ENCODE measurements at places on chromosomes 2 and 18.

- DNase-seq: no peak
Measured at GRCh38 chr2:196399722-196400691, 228.6 kb upstream of the STK17B start.

- no peak for DNase-seq
Measured at GRCh38 chr2:74544634-74545033, 9.1 kb downstream of the LOXL3 start.

GRCh38 chr2:24026233-24026632 lies 16.3 kb downstream of the MFSD2B start:
- no peak for DNase-seq

DNA sequence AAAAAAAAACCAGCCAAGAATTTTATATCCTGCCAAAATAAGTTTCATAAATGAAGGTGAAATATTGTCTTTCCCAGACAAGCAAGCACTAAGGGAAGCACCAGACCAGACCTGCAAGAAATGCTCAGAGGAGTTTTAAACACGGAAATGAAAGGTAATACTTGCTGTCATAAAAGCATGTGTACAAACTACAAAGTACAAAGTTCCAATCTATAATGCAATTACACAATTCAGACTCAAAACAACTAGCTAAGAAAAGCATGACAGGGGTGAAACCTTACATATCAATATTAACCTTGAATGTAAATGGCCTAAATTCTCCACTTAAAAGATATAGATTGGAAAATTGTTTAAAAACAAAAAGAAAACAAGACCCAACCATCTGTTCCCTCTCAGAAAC lies 45.0 kb upstream of the ASXL3 start:
- DNase-seq: no peak

DNA sequence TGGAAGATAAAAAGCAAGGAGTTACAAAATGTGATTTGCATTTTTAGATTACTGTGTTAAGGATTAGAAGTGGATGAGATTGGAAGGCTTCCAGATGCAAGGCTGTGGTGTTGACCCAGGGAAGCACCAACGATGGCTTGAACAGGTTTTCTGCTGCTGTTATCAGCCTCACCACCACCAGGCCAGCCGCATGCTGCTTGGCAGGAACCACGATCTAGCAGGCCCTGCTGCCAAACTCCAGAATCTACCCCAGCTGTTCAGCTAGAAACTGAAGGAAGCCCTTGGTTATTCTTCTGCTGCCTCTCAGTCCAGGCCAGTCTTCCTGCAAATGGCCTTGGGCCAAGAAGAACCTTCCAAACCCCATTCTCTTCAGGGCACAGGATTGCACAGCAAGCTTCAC lies 133.9 kb downstream of the MTCL1 start:
- DNase-seq: no peak

DNA sequence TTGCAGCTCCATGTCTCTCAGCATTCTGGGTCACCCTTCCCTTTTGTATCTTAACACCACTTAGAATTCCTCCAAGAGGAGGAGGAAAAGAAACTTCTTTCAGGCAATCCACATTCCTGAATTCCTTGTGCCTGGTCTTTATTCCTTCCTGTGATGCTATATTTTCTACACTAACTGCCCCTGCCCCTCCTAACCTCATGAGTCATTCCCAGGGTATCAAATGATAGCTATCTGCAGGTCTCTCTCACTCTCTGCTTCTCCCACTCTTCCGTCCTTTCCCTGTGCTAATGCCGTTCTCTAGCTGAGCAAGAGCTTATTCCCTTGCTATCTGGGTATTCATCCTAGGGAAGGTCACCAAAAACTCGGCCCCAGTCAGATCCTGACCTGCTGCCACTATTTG lies 395.0 kb upstream of the TCF4 start:
- no peak for DNase-seq

- DNase-seq: no peak
Measured at GRCh38 chr18:3015204-3015592, 2.3 kb upstream of the LPIN2 start.

DNA sequence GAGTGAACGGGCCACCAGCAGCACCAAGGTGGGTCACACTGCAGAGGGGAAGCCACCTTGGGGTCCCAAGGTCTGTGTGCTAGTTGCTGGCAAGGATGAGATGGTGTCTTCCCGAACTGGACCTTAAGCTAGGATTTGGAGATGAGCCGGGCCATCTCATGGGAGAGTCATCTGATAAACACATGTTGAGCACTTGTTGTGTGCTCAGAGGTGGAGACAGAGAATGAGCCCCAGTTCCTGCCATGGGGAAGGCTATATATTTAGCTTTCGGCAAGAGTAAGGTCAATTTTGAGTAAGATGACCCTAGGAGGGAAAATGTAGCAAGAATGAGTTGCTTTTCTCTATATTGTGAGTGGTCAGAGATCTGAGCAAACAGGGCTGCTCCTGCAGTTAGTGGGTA lies 41.4 kb upstream of the RPL31 start:
- no peak for DNase-seq

- no peak for DNase-seq
Measured at GRCh38 chr2:101847661-101848339, 144.0 kb upstream of the IL1R2 start.

DNA sequence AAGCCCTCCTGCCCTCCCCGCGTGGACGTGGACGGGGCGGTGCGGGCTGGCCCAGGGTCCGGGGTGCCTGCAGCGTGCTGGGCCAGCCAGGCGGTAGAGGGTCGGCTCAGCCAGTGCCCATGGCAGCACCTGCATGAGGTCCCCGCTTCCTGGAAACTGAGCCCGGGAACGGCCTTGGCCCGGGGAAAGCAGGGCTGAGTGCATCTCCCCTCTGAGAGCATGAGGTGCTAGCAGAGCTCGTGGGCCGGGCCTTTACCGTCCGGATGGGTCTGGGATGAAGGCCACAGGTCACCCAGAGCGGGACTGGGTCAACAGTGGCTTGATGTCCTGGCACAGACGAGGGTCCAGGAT lies 39.8 kb downstream of the TSHZ1 start:
- no peak for DNase-seq

- no peak for DNase-seq
Measured at GRCh38 chr18:23283916-23284430, 148.7 kb downstream of the CABLES1 start.

DNA sequence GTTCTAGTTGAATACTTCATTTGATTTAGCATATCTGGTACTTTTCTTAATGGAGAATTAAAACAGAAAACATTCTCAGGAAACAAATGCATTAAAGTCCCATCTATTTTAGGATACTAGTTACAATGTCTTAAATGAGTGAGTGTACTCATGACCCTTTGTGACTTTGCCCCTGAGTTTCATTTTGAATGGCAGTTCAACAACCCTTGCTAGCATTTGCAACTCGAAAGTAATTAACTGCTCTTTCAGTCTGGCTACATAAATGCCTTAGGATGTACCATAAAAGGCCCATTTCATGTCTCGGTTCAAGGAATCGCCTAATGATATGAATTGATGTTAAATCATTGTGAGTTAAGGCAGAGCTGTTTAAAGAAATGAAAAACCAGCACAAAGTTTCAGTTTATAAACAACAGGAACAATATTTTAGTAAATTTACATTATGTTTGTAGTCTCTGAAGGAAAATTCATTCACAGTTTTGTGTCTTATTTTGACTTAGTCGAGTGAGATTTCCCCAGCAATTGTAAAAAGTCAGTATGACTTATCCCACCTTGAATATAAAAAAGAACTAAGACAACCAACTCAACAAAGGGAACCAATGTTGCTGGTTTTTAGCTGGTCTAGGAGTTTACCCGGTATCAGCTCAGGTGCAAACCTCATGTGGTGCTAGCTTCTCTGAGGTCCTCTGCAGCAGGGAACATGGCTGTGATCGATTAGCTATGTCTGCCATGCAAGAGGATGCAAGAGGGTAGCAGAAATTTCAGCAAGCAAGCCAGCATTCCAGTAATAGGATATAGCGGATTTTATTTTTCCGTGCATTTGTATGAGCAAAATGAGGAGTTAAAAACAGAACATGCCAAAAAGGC lies 386.2 kb downstream of the PTPRM start:
- DNase-seq: no peak

GRCh38 chr2:26469092-26469710 lies 8.7 kb downstream of the OTOF start:
- peak; percentile 54 for DNase-seq

DNA sequence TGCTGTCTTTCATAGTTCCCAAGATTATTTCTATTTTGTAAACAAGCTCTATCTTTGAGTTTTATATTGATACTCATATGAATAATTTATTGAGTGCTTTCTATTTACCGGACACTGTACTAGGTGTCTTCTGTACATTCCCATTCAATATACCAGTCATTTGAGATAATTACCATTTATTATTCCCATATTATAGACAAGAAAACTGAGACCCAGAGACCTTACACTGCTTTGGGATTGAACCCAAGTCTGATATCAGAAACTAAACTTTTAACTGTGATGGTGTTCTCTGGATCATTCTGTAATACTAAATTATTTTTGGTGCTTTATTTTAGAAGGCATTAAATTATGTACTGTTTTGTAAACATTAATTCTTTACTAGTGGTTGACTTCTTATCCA lies 17.3 kb downstream of the SPOPL start:
- DNase-seq: no peak

- DNase-seq: no peak
Measured at GRCh38 chr2:208983486-208983885, 440.4 kb upstream of the MAP2 start.

DNA sequence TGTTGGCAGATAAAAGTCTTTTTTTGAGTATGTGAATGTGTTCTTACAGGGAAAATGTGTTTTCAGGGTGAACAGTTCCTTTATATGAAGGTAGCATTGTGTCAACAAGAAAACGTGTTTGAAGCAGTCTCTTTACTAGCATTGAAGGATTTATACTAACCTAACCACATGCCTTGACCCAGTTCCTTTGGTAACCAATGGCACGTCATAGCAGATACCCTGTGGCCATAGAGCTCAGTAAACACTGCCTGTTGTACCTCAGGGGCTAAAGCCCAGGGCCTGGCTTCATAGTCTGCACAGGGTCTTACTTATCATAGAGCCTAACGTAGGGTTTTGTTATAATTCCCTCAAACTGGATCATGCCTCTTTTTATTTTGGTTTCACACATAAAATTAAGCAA lies 32.1 kb upstream of the NFU1 start:
- DNase-seq: no peak

- no peak for DNase-seq
Measured at GRCh38 chr2:221750316-221750715, 178.2 kb upstream of the EPHA4 start.

GRCh38 chr2:11508279-11508678 lies 25.6 kb upstream of the GREB1 start:
- DNase-seq: no peak

- DNase-seq: no peak
Measured at GRCh38 chr18:50749945-50750344, 69.9 kb downstream of the MRO start.

DNA sequence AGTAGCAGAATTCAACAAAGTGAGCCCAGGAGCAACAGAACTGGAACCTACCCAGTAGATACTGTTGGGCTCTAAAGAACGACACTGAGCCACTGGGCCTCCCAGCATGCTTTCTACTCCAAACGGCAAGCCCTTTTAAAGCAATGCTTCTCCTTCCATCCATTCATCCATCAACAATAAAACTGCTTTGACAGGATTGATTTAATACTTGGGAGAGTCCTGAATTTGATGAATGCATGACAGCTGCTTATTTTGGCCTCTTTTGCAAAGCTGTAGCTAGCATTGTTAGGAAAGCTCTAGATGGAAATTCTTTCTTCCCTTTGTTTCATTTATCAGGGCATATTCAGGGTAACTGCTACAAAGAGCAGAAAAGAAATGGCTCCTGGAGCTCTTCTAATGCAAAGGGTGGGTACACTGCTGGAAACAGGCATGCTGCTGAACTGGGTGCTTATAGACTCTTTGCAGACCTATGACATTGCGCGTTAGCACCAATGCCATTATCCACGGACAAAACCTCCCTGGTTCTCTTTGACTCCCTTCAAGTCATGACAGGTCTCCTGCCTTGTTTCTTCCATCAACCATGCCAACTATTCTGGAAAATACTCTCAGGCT lies 138.4 kb upstream of the HNRNPA3 start:
- no peak for DNase-seq

DNA sequence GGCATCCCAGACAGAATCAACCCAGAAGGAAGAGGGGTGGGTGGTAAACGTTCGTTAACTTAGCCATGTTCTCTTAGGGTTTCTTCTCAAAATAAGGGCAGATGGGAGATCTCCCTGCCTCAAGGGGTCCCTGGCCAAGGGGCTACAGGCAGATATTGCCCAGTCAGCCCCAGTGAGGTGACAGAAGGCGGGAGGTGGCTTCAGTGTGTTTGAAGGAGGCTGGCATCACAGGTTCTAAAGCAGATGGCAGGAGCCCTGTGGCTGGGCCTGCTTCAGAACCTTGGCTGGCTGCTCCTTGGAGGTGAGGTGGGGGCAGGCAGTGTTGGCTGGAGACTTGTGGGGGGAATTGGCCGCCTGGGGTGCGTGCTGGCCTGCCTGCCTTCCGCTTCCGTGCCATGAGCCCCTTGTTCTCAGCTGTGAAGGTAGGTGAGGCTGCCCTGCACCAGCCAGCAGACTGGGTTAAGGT lies 23.5 kb downstream of the HPCAL1 start:
- DNase-seq: no peak

GRCh38 chr18:77733292-77733903 lies 483.8 kb downstream of the GALR1 start:
- DNase-seq: no peak

DNA sequence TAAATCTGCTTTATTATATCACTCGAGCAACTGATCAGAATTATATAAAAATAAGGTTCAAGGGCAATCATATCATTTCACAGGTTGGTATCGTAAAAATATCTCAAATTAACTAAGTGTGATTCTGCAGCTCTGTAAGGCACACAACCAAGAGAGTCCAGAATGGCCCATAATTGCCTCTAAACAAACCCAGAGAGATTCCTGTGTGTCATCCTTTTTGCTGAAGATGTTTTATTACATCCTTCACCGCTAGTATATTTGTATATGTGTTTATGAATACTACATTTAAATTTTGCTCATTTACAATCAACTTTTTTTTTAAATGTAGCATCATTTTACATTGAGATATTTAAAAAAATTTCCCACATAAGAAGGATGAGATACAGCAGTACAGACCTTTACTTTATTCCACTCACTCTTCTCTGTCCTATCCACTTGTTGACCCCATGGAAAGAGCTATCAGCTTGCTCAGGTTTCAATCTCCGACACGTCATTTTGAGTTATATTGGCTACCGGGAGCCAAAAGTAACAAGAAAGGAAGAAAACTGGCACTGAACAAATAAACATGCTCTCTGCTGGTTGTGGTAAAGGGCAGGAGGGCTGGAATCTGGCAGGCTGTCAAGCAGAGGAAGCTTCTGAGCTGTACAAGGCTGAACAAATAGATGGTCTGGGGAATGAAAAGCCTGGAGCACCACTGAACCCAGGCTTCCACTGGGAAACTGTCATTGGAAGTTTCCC lies 23.1 kb downstream of the PLA2R1 start:
- DNase-seq: no peak

- no peak for DNase-seq
Measured at GRCh38 chr2:32732120-32732519, 104.3 kb downstream of the TTC27 start.

DNA sequence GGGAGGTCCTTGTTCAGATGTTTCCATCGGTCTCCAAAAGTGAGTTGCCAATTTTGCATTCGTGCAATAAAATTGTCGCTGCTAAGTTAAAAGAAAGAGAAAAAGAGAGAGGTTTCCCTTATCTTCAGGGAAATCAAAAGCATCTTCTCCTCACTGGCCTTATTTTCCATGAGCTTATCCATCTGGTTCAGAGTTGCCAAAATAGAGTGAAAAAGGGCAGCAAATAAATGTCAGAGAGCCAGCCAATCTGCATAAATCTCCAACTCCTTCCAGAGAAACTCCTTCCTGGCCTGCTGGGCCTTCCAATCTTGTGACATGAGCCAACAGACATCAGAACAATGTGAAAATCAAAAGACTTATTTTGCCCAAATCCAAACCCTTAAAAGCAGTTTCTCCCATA lies 28.4 kb downstream of the PAX3 start:
- DNase-seq: no peak

GRCh38 chr2:152613235-152613634 lies 104.0 kb downstream of the PRPF40A start:
- DNase-seq: no peak
